ENCODE measurements at places on chromosomes 3 and 15.

- no peak for DNase-seq
Measured at GRCh38 chr3:46429671-46430070, 22.6 kb downstream of the CCRL2 start.

DNA sequence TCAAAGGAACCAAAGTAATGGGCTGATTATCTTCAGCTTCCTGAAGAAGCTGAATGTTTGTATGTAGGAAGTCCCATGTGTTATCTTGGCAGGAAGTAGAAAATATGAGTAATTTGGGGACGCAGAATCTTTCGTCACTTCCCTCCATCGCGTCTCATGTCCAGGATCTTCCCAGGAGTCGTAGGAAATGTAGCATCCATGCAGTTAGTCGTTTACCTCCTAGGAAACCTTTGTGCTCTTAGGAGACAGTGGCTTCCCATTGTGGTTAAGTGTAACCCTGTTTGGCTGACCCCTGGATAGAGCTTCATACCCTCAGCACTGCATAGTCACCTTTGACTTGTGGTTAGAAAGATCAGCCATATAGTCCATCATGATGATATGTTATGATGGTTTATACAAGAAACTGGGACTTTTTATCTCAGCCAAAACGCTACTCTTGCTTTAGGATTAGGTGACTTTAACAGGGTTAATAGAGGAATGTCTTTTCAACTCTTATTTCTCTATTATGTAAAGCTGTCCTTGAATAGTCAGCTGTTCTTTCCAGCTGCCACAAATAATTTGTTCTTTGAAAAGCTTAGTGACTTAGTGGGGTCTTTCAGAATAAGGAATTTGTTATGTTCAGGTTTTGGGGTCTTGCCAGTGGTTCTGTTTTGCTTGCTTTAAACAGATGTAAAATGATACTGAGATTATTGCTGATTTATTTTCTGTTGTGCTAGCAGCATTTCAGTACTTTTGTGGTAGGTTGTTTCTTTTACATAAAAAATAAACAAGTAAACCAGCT is 92.2 kb downstream of the KLHL25 start:
- DNase-seq: no peak

- DNase-seq: no peak
Measured at GRCh38 chr15:65924004-65924403, 54.7 kb downstream of the RAB11A start.

- no peak for DNase-seq
Measured at GRCh38 chr15:80464951-80465625, 60.9 kb downstream of the ARNT2 start.

- DNase-seq: no peak
Measured at GRCh38 chr15:62187425-62187824, 22.3 kb upstream of the C2CD4B start.

DNA sequence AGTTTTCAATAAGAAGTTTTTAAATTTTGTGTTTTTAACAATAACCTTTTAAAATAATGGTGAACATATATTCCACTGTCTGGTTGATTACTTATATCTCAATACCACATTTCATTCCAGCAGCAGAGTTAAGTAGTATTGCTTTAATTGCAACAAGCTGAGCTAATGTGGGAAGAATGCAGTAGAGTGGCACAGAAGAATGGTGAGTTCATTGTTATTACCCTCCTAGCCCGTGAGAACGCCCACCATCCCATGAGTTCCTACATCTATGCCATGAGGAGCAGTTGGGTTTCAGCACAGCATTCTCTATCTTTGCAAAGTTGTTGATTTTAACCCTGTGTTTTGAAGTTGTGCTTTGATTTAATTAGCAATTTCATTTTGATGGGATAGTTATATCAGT is 17.8 kb upstream of the NR2E3 start:
- no peak for DNase-seq

DNA sequence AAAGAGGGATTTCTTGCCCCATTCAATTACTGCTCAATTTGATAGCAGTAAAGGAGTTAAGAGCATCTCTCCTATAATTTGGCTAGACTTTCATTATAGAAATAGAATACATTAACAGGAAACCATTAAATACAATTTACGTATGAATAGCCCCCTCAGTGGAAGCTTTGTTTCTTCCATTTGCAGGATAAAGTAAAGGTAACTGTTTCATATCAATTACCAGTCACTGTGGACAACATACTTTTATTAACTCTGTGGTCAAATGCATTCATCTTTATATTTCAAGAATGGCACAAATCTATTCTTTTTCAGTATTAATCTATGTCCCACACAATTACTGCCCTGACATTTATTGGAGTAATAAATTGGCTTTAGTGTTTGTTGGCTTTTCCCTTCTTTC is 613.4 kb downstream of the NLGN1 start:
- no peak for DNase-seq

DNA sequence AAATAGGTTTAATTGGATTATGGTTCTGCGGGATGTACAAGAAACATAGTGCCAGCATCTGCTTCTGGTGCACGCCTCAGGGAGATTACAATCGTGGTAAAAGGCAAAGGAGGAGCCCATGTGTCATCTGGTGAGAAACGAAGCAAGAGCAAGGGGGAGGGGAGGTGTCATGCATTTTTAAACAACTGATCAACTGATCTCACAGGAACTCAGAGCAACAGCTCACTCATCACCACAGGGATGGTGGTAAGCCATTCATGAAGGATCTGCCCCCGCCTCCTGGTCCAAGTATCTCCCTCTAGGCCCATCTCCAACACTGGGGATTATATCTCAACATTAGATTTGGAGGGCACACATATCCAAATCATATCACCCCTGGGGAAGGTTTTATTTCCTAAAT is 42.1 kb upstream of the FGF7 start:
- DNase-seq: no peak

DNA sequence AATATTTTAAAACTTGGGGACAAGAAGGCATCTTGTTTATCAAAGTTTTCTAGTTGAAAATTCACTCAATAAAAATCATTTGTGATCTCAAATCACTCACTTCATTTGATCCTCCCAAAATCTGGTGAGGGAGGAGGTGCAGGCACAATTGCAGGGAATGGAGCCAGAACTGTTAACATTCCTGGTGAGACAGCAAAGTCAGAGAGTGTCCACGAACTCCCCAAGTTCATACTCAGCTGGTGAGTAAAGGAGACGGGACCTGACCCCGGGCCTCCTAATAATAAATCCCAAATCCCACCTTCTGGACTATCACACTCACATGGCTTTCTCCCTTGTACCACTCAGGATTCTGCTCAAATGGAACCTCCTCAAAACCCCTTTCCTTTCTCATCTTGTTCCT is 252.3 kb upstream of the LRTM1 start:
- no peak for DNase-seq

GRCh38 chr3:73580343-73580742 is 44.4 kb downstream of the PDZRN3 start:
- DNase-seq: no peak

DNA sequence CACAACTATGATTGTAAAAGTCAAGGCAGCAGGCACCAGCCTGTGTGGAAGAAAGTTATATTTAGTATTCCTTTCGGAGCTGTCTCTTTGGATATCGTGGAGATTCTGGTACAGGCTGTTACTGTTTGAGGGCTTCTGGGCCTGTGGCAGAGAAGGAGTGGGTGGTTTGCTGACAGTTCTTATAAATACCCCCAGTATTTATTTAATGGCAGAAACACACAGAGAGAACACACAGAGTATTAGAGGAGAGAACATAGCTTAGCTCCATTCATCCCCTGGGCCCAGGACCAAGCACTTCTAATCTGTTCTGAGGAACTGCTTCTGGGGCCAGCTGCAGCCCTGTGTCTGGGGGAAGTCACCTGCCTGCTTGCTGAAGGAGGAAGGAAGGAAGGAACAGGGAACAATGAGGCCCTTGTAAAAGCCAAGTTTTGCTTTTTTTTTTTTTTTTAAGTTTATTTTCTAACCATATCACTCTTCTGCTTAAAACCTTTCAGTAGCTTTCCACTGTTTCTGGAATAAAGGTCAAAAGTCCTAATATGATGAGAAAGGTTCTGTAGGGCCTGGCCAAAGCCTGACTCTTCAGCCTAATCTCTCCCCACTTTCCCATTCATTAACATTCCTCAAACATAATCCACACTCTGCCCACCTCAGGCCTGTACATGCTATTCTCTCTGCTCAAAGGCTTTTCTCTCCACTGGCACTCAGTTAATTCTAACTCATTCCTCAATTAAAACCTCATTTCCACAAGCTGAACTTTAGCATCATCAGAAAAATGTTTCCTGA is 11.8 kb upstream of the PP2D1 start:
- no peak for DNase-seq

GRCh38 chr3:172746475-172746874 is 4.1 kb upstream of the ECT2 start:
- DNase-seq: no peak

- no peak for DNase-seq
Measured at GRCh38 chr3:188212308-188212969, 58.5 kb downstream of the LPP start.

GRCh38 chr3:119826711-119827608 is 45.1 kb downstream of the NR1I2 start:
- DNase-seq: no peak

- DNase-seq: no peak
Measured at GRCh38 chr3:124788254-124788745, 58.0 kb downstream of the UMPS start.

DNA sequence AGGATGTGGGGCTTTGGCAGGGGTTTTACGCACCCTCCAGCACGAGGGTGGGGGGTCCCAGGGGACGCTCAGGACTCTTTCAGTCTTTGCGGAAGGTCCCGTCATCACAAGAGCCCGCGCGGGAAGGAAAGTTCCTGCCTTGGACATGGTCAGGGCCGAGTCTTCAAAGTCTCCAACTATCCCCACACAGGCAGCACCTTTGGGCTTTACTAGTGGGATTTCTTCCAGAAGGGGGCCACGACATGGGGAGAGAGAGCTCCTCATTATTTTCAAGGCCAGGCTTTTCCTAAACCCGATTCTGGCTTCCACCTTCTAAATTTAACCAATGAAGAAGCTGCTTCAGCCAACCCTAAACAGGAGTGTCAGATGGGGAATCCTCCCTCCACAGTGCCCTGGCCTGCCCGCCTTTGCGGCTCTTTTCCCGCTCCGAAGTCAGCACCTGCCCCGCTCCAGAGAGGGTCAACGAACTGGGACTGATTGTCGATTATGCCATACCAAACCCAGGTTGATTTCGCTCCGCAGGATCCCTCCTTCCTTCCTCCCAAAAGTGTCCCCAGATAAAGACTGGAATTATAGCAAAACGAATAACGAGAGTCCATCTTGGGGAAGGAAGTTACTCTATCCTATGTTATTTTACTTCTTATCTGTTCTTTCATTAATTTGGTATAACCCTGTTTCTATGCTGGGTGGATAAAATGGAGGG is 11.0 kb downstream of the SHOX2 start:
- no peak for DNase-seq

GRCh38 chr3:30607032-30607833 is 832 bp downstream of the TGFBR2 start:
- peak; percentile 50 for DNase-seq

DNA sequence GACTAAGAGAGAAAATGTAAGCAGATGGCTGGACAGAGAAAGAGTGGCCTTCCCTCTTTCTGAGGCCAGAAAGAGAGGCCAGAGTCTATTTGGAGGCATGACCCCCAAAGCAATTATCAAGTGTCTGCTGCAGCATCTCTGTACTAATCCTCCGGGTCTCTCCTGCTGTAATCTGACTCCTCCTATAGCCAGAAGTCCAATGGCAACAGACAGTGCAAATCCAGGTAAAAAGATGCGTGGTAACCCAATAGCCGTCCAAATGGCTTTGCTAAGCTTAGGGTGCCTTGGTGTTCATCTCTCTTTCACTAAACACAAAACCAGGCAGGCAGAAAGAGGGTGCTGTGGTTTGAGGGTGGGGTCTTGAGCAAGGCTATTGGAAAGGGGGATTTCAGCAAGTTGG is 91.6 kb downstream of the ADCY5 start:
- no peak for DNase-seq

DNA sequence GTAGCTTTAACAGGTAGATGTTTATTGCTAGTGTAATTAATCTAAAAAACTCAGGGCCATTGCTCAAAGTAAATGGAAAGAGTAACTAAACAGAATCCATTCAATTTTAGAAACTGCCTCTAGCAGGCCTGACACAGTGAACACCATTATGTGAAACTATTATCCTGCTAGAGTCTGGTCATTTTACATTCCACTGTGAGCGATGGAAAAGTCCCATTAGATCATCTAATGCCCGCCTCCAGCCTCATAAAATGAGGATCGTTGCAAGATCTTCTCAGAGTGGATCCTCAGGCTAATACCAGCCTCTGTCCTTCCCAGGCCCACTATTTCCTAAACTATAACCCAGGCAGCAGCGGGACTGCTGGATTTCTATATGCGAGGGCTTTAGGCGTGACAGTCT is 107.7 kb downstream of the WDR76 start:
- DNase-seq: no peak

GRCh38 chr15:40830884-40831283 is 2.4 kb upstream of the PPP1R14D start:
- DNase-seq: no peak

DNA sequence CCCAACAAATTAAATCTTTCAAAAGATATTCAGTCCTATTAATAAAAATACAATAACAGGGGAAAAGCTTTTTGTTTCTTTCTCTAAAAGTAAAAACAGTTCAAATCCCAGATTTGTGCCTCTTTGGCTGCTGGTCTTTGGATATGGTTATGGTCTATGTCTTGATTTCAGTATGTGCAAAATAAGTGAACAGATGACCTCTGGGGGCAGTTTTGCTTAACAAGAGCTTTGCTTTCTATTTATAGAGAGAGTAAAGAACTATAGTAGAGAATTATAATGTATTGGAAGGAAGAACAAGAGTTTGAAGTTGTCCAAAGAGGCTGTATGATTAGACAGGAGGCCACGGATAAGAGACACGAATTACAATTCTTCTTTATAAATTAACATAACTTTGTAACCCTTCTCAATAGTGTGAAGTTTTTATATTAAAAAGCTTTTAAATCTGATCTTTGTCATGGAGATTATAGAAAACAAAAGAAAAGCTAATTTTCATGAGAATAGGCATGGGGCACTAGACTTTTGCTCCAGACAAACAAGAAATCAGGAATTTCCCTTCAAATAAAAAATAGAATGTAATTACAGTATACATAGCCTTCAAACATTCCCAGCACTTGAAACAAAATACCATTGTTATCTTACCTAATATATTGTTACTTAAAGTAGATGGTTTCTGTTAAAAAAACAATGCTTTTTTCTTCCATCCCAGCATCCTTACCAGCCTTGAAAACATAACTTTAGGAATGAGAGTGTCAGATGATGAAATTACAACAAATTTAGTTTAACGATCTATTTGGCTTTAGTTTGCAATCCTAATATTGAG is 432.7 kb upstream of the ARHGEF26 start:
- DNase-seq: no peak

- no peak for DNase-seq
Measured at GRCh38 chr3:148863814-148864213, 1.3 kb upstream of the CPA3 start.

All from activated CD8-positive, alpha-beta memory T cell treated with anti-CD3 and anti-CD28 coated beads for 1 hour (primary cell).